ENCODE measurements at places on chromosomes 6 and 20.

DNA sequence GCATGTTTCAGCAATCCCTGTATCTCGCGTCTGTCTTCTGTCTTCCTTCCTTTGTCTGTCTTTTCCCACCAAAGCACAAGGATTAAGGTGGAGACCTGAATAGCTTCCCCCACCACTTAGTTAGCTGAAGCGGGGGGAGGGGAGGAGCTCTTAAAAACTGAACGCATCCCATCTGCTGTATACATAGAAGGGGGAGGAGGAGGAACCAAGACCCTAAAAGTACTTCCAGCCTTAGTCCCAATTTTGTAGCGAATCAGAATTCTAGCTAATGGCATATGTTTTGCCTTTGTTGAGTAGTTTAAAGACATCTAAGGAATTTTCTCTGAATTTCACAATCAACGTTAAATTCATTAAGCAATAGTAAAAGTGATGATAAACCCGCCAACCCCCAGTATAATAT, 47.9 kb downstream of the GNAS start:
- DNase-seq = no peak

DNA sequence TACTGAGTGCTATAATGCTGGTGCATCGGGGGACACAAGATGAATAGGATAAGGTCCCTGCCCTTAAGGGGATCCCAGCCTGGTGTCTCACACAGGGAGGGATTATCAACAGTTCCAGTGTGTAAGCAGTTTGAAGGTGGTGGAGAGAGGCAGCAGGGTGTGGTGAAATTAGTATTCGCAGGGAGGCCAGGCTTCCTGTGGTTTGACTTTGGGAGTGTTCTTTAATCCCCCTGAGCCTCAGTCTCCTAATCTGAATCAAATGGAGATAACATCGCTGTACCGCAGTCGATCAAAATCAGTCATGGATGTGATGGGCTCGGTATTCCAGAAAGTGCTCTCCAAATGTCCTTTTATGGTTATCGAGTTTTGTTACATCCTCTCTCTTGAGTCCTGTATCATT, 288.1 kb upstream of the SUPT3H start:
- DNase-seq = no peak

- DNase-seq = no peak
Measured at GRCh38 chr6:100447081-100447899, 17.4 kb downstream of the SIM1 start.

DNA sequence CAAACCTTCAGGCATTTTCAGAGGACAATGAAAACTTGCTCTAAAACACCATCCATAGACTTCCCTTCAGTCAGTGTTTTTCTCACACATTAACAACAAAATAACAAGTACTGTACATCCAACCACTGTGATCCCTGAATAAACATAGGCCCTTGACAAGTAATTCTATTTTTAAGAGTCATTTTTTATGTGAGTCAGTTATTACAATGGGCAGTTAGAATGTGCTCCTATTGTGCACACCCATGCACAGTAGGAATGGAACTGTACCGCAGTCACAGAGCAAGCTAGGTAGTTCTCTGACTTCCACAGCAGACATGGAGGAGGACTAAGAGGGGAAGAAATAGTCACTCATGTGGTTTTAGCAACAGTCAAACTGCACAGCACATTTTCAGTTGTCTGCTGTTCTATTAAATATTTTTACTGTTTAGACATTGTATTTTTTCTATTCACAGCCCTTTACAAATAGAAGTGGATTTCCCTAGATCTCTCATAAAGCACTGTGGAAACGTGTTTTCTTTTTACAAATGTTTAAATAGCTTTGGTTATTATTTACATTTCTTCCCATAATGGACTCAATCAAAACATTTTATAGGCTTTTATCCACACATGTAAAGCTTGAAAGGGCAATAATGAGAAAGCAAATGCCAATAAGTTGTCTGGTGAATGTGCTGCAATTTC, 100.4 kb downstream of the JAG1 start:
- no peak for DNase-seq

DNA sequence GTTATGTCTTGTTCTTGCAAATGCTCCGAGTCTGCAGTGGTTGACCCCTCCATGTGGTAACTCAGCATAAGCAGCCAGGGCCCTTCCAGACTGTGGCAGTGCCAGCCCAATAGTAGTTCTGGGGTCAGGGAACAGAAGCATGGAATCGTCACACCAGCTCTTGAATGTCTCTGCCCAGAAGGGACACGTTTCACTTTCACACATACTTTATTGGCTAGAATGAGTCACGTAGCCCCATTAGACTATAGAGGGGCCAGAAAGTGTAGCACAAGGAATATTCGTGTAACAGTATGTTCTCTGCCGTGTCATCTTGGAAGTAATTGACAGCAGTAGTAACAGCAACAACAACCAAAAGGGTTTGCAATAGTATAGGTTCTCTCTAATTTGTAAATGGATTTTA, 254.7 kb downstream of the FARS2 start:
- no peak for DNase-seq

DNA sequence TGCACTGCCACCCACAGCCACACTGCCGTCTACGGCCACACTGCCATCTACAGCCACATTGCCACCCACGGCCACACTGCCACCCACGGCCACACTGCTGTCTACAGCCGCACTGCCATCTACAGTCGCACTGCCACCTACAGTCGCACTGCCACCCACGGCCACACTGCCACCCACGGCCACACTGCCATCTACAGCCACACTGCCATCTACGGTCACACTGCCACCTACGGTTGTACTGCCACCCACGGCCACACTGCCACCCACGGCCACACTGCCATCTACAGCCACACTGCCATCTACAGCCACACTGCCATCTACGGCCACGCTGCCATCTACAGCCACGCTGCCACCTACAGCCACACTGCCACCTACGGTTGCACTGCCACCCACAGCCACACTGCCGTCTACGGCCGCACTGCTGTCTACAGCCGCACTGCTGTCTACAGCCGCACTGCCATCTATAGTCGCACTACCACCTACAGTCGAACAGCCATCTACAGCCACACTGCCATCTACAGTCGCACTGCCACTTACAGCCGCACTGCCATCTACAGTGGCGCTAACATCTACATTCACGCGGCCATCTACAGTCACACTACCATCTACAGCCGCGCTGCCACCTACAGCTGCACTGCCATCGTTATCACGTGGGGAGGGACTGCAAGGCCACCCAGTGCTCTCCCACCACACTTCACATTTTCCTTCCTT, 154.6 kb upstream of the AFDN start:
- DNase-seq = no peak

DNA sequence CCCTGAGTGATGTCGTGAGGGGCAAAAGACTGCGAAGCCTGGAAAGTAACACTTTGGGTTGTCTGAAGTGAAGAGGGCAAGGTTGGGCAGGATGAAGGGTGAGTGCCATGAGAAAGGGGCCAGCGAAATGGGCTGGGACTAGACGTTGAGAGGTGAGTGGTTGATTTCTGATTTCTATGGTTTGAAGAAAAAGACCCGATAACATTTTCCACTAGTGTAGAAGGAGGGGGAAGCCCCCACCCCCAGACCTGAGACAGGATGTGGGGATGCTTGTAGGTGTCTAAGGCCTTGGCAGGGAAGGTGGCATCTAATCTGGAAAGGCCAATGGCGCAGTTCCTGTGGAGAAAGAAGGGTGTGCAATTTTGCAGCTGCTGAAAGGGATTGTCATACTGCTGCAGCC, 25.3 kb upstream of the KIF3B start:
- no peak for DNase-seq

DNA sequence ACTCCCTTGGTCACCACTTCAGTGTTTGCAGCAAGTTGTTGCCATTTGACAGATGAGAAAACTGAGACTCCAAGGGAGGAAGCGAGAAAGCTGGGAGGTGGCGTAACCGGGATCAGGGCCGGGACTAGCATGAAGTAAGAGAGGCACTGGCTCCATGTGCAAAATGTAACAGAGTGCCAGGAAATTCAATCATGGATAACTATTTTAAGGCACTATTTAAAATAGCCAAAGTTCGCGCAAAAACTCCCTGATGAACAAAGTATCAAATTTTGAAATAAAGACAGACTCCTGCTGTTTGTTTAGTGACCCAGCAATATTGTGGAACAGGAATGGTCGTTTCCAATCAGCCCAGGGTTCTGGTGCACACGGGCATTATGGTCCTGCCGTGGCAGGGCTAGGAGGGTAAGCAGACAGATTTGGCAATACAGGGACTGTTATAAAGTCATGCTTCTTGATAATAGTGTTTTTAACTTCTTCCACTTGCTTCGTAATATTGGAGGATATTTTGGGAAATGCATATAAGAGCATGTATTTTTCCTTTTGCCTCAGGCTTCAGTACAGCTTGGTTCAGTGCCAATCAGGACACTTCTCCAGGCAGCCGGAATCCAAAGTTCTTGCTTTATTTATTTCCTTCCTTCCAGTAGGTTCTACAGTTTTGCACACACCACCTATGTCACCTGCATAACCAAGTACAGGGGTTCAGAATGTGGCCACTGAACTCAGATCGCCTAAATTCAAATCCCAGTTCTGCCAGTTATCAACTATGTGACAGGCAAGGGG, 141.6 kb downstream of the EYA2 start:
- no peak for DNase-seq

DNA sequence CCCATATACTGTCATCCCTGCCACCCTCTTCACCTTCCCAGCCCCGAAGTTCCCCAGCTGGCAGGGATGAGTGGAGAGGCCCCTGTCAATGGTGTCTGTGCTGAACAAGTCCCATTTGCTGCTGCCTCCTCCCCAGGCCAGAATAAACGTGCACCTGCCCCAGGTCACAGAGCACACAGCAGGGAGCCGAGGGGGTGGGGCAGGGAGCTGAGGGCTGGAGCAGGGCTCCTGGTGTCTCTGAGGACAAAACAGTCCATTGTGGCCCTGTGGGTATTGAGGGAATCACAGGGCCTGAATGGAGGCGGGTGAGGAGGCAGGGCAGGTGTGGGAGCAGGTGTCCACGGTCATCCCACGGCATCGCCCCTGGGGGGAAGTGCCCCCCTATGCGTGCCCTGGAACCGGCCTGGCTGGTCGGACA, 55.8 kb downstream of the SNAI1 start:
- DNase-seq = peak; percentile 43

- no peak for DNase-seq
Measured at GRCh38 chr6:159969204-159969912, 476 bp downstream of the IGF2R start.

DNA sequence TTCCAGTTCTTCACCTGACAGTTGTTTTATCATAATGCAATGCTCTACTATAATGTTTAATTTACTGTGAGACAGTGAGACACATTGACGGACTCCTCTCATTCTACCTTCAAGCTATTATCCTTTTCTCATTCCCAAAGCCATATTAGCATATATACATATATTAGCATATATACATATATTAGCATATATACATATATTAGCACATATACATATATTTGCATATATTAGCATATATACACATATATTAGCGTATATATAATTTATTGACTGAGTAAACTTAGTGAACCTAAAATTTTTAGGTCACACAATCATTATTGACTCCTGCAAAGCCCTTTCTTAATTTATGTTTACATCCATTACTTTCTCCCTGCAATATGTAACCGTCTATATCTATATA, 555.0 kb upstream of the ADGRB3 start:
- no peak for DNase-seq

Data from NCI-H2081 (cell line).